ENCODE measurements at places on chromosomes 4 and X. TPM values are rescaled to one million over a fixed set of nuclear protein-coding genes. Genes with fewer than 3 reads are reported as not detected.
A peak's percentile ranks its signal among the peaks of the same experiment; 100 is the strongest.

Gene TLR10
- total RNA-seq: not detected

GRCh38 chr4:145279122-145279960 lies 99.0 kb upstream of the OTUD4 start:
- H3K27ac ChIP-seq: peak overlapping the region; percentile 97
- no peaks in the 10 kb centered on the region for H3K27me3 ChIP-seq
- peak; percentile 96 for DNase-seq
- H3K4me3 ChIP-seq: peak overlapping the region; percentile 12
- peaks cover 23% of the 10 kb centered on the region for H3K4me1 ChIP-seq

- H3K27me3 ChIP-seq: no peaks in the 10 kb centered on the region
- no peaks in the 10 kb centered on the region for H3K36me3 ChIP-seq
- no peaks in the 10 kb centered on the region for H3K4me1 ChIP-seq
- H3K4me3 ChIP-seq: peak within 1 kb of the TSS; percentile 23
- no peak within 1 kb of the TSS for H3K27ac ChIP-seq
Measured at GRCh38 chrX:35919536-35920309, at the start of gene CFAP47. CFAP47 (plus strand) TSS chrX:35919734; CDS start chrX:35919800, 66 bp downstream.

DNA sequence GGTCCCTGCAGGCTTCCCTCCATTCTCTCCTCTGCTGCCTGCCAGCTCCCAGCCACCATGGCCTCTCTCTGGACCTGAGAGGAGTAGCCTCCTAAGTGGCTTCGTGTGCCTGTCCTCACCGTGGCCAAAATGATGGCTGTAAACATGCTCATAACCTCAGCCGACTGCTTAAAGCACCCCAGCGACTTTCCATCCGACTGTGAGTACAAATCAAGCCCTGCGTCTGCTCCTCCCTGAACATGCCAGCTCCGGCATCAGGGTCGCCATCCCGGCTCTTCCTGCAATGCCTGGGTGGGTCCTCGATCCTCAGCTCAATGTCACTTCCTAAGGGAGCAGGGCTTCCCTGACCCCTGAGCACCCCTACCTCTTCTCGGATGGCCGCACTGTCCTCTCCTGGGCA lies 3.3 kb upstream of the SORCS2 start:
- no peak overlapping the region for H3K27ac ChIP-seq
- peaks cover 11% of the 10 kb centered on the region for H3K4me1 ChIP-seq
- H3K4me3 ChIP-seq: no peak overlapping the region
- no peak for DNase-seq
- H3K36me3 ChIP-seq: no peaks in the 10 kb centered on the region

DNA sequence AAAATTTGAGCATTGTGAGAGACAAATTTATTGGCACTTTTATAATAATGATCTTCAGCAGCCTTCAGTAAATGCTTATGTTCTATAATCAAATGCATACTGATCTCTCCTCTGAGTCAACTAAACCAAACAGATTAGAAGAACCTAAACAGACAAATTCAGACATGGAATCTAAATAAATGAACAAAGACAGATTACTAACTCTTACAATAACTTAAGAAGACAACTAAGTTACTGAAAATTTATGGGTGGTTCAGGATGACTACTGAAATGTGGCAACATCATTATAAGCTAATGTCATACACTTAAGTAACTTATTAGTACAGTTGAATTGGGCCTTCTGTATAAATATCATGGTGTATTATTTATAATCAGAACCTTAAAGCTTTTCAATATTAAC lies 127.3 kb downstream of the NEK1 start:
- no peak overlapping the region for H3K27ac ChIP-seq
- H3K27me3 ChIP-seq: no peaks in the 10 kb centered on the region
- no peak overlapping the region for H3K4me3 ChIP-seq
- H3K4me1 ChIP-seq: peaks cover 2% of the 10 kb centered on the region

- no peaks in the 10 kb centered on the region for H3K27me3 ChIP-seq
- H3K4me1 ChIP-seq: no peaks in the 10 kb centered on the region
- no peak overlapping the region for H3K4me3 ChIP-seq
- no peak for DNase-seq
Measured at GRCh38 chr4:57689693-57690205, 579.6 kb upstream of the IGFBP7 start.

GRCh38 chr4:165190591-165191347 lies 16.6 kb upstream of the KLHL2 start:
- H3K4me3 ChIP-seq: no peak overlapping the region
- no peaks in the 10 kb centered on the region for H3K27me3 ChIP-seq
- no peak for DNase-seq

- no peaks in the 10 kb centered on the region for H3K27me3 ChIP-seq
- DNase-seq: no peak
- H3K27ac ChIP-seq: no peak overlapping the region
- H3K36me3 ChIP-seq: no peaks in the 10 kb centered on the region
Measured at GRCh38 chrX:131895807-131896206, 127.3 kb upstream of the STK26 start.

DNA sequence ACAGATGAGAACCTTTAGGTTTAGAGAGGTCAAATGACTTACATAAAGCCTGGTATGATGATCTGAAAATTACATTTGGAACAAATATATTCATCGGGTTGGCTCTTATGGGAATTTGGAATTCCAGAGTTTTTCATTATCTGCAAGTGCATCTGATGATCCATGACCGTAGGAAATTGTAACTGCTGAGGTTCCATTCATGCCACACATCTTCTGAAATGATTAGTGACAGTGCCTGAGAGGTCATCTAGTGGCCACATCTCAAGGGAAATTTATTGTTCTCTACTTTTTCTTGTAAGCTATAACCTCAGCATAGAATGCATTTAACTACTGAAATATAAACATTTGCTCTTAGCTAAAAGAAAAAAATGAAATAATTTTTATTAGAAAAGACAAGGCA lies 105.8 kb upstream of the NWD2 start:
- no peaks in the 10 kb centered on the region for H3K27me3 ChIP-seq
- H3K36me3 ChIP-seq: no peaks in the 10 kb centered on the region
- H3K4me3 ChIP-seq: no peak overlapping the region
- no peaks in the 10 kb centered on the region for H3K4me1 ChIP-seq
- no peak for DNase-seq

DNA sequence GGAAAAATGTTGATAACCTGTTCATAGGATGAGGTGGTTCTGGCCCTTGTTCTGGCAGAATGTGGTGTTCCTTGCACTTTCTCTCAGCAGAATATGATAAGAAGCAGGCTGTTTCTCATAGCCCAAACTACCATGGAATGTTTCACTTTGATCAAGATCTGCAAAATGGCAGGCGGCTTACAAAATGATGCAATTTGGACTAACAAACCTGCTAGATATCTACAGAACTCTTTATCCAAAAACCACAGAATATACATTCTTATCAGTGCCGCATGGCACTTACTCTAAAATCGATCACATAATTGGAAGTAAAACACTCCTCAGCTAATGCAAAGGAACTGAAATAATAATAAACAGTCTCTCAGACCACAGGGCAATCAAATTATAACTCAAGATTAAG lies 55.9 kb upstream of the ABCB7 start:
- no peak for DNase-seq
- H3K36me3 ChIP-seq: no peaks in the 10 kb centered on the region
- no peaks in the 10 kb centered on the region for H3K27me3 ChIP-seq
- H3K27ac ChIP-seq: no peak overlapping the region
- no peak overlapping the region for H3K4me3 ChIP-seq

- H3K4me3 ChIP-seq: no peak overlapping the region
- no peaks in the 10 kb centered on the region for H3K4me1 ChIP-seq
- no peak for DNase-seq
- no peaks in the 10 kb centered on the region for H3K27me3 ChIP-seq
- H3K36me3 ChIP-seq: no peaks in the 10 kb centered on the region
Measured at GRCh38 chr4:180578175-180578574, 1665.0 kb upstream of the TENM3 start.

Gene AKAP4
- not detected for total RNA-seq

DNA sequence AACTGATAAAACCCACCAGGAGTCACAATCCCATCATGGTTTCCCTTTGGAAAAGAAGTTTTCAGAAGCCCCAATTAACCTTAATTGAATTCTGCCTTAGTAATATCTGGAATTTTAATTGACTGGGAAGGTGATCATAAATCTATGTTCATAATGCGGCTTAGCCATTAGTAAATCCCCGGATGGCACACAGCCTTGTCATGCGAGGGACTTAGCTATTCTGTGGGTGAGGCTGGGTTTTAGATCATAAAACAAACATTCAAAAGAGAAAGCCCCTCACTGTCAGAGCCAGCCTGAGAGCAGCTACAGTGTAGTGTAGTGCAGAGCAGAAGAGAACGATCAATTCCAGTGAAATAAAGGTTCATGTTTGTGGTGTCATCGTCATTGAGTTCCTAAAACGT lies 124.0 kb upstream of the NOCT start:
- H3K4me3 ChIP-seq: no peak overlapping the region
- no peaks in the 10 kb centered on the region for H3K36me3 ChIP-seq
- DNase-seq: no peak
- H3K4me1 ChIP-seq: peaks cover 15% of the 10 kb centered on the region

GRCh38 chr4:119628281-119629141 lies at the start of gene PDE5A:
PDE5A (minus strand) TSS chr4:119628804; CDS start chr4:119628671, 133 bp downstream.
- peak within 1 kb of the TSS; percentile 77 for H3K4me3 ChIP-seq
- peaks cover 12% of the 10 kb centered on the region for H3K4me1 ChIP-seq
- peak; percentile 60 for DNase-seq
- H3K27me3 ChIP-seq: no peaks in the 10 kb centered on the region

DNA sequence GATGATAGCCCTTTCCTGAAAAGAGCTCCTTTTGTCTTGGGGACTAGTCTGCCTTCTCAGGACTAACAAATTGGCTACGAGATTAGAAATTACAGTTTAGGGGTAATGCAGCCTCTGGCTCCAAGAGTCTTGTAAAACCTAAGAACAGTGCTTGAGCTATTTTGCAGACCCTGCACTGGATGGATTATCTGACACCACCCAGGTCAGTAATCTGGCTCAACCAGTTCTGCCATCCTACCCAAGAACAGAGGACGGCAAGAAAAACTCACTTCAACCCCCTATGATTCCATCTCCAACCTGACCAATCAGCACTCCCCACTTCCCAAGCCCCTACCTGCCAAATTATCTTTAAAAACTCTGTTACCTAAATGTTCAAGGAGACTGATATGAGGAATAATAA lies 225.1 kb downstream of the FAM47A start:
- no peak for DNase-seq
- H3K4me3 ChIP-seq: no peak overlapping the region
- H3K36me3 ChIP-seq: no peaks in the 10 kb centered on the region
- no peaks in the 10 kb centered on the region for H3K27me3 ChIP-seq
- no peaks in the 10 kb centered on the region for H3K4me1 ChIP-seq
- no peak overlapping the region for H3K27ac ChIP-seq

DNA sequence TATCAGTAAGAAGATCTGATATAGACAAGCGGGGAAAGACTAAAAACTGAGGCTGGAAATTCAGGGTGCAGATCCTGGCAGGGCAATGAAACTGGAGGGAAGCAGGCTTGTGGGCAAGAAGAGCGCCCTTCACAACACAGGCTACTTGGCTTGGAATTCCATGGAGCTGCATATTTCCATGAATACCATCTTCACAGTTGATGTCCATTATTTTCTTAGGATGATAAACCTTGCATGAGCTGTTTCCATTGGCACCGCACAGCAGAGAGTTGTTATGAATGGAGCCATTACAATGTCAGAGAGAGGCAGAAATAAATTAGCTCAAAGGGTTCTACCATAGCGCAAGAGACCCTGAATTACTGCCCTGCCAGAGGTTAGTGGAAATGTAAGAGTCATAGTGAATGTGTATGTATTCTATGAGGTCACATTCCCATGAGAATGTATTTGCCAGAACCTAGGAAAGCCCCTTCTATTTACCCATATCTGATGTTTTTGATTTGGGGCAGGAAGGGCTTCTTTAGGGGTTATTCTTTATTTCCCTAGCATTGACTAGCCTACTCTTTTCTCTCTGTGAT lies 215.6 kb downstream of the PALLD start:
- H3K27me3 ChIP-seq: no peaks in the 10 kb centered on the region
- peaks cover 26% of the 10 kb centered on the region for H3K4me1 ChIP-seq
- H3K36me3 ChIP-seq: peaks cover 6% of the 10 kb centered on the region
- DNase-seq: peak; percentile 61

GRCh38 chr4:3374667-3375066 lies 67.1 kb upstream of the HGFAC start:
- no peak overlapping the region for H3K4me3 ChIP-seq
- no peaks in the 10 kb centered on the region for H3K36me3 ChIP-seq
- no peaks in the 10 kb centered on the region for H3K27me3 ChIP-seq
- peaks cover 33% of the 10 kb centered on the region for H3K4me1 ChIP-seq

GRCh38 chrX:111375747-111376146 lies 36.2 kb downstream of the DCX start:
- H3K27ac ChIP-seq: no peak overlapping the region
- H3K27me3 ChIP-seq: no peaks in the 10 kb centered on the region
- H3K4me1 ChIP-seq: no peaks in the 10 kb centered on the region
- H3K36me3 ChIP-seq: no peaks in the 10 kb centered on the region
- H3K4me3 ChIP-seq: no peak overlapping the region

Gene PORCN
- total RNA-seq: 30.5 TPM

- H3K27me3 ChIP-seq: no peaks in the 10 kb centered on the region
- H3K4me1 ChIP-seq: peaks cover 39% of the 10 kb centered on the region
- no peaks in the 10 kb centered on the region for H3K36me3 ChIP-seq
- H3K4me3 ChIP-seq: peak overlapping the region; percentile 57
Measured at GRCh38 chr4:76585272-76585671, 150.2 kb downstream of the SHROOM3 start.

Gene PABPC1L2A
- 0.38 TPM for total RNA-seq

GRCh38 chr4:134567461-134567860 lies 365.9 kb upstream of the PABPC4L start:
- H3K27me3 ChIP-seq: no peaks in the 10 kb centered on the region
- H3K36me3 ChIP-seq: no peaks in the 10 kb centered on the region
- no peak overlapping the region for H3K4me3 ChIP-seq
- H3K27ac ChIP-seq: no peak overlapping the region
- DNase-seq: no peak
- no peaks in the 10 kb centered on the region for H3K4me1 ChIP-seq

Gene AKAP14
- not detected for total RNA-seq

DNA sequence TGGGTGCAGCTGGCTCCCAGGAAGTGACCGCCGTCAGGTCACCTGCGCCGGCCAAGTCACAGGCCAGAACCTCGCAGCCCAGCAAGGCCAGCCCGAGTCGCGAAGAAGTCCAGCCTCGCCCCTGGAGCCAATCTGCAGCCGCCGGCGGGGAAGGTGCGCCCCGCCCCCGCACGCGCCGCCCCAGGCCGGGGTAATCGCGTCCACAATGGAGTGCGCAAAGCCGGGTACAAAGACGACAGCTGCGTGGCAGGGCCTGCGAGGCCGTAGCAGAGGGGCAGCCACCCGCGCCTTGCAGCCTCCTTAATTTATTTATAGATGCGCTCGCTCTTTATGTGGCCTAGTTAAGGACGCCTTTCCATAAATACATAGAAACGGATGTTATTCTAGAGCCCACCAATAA lies 139.4 kb upstream of the CPEB2 start:
- H3K27me3 ChIP-seq: peaks cover 6% of the 10 kb centered on the region
- H3K4me3 ChIP-seq: peak overlapping the region; percentile 44
- no peak overlapping the region for H3K27ac ChIP-seq

DNA sequence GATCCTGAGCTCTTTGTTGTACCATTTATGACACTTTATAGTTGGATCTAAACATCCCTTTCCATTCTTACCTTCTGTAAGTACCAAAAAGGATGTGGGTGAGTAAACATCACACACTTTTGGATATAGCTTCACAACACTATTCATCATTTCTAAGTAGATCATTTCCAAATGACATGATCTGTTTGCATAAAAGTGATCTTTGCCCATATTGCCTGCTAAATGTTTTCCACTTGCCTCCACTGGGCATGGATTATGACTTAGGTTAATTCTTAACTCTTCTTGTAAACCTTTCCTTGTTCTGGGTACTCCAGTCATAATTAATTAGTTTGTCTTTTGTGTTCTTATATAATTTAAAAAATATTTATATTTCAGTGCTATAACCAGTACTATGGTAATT lies 244.9 kb upstream of the AGA start:
- H3K36me3 ChIP-seq: no peaks in the 10 kb centered on the region
- DNase-seq: no peak
- H3K4me3 ChIP-seq: no peak overlapping the region
- H3K4me1 ChIP-seq: no peaks in the 10 kb centered on the region
